ENCODE measurements at places on chromosomes 1 and 21. TPM values are rescaled to one million over a fixed set of nuclear protein-coding genes. Genes with fewer than 3 reads are reported as not detected.

FAM163A gene
- not detected for total RNA-seq

RNU1-4 gene
- total RNA-seq, result under 0.01 TPM

NOS1AP gene
- under 0.01 TPM for total RNA-seq

C1orf94 gene
- not detected for total RNA-seq

OR6K3 gene
- not detected for total RNA-seq

CD84 gene
- total RNA-seq, result not detected

PRDM16 gene
- 0.21 TPM for total RNA-seq

DNAJC6 gene
- total RNA-seq, result 3.8 TPM

ELF3 gene
- 23.2 TPM for total RNA-seq

BRINP3 gene
- not detected for total RNA-seq

CHODL gene
- under 0.01 TPM for total RNA-seq

GDAP2 gene
- total RNA-seq, result 45.5 TPM

S100A2 gene
- 666 TPM for total RNA-seq
